Left hindlimb (tissue), 1 donor: ENCODE measurements at places on chromosomes 11 and 22.
A peak's percentile ranks its signal among the peaks of the same experiment; 100 is the strongest.

DNA sequence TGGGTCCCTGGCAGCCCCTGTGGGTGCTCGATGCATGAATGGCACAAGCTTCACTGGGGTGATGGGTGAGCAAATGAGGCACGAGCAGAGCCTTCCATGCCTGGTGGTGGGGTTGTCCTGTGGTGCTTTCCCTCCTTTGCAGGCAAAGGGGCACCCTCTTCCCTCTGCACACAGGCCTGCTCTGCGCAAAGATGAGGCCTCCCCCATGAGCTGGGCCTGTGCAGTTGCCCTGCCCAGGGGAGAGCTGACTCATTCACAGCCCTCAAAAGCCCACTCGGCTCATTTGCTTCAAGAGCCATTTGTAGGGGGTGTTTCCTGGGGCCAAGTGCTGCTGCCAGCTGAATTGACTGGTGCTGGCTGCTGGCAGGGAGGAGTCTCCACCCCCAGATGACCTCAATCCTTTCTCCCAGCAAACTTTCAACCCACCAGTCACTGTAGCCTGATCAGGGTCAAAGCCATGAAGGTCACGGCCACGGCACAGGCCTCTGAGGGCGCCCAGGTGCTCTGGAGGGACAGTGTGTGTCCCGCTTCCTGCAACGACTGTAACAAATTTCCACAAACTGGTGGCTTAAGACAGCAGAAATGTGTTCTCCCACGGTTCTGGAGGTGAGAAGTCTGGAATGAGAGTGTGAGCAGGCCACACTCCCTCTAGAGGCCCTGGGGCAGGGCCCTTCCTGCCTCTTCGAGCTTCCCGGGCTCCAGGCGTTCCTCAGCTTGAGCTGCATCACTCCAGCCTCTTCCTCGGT is 48.8 kb upstream of the ANO1 start:
- DNase-seq: no peak

DNA sequence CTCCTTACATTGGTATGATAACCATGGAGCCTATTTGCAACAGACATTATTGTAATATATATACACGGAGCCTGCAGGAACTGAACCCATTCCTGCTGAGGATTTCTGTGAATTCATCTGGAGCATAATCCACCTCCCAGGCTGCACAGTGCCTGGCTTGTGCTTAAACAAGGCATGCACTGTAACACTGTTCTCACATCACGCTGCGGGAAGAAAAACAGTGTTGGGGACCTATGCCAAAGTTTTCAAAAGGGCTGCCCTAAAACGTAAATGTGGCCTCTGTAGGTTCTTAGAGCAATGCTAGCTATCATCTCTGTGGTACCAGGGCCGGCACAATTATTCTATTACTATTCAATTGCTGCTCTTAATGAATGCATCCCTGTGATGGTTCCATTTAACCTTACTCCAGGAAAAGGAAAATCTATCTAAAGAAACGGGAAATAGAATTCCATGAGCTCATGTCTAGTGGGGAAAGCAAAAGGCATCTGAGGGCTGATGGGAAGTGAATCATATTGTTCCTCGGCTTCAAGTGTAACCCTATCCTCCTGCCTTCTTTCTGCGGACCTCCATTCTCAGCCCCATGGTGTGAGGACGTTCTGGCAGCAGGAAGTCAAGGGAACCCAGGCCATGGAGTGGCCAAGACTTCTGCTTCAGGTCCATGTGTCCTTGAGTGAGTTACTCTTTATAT is 525.5 kb downstream of the SOX6 start:
- peak; percentile 52 for DNase-seq

- no peak for DNase-seq
Observed at GRCh38 chr11:98456308-98456680, 564.5 kb upstream of the CNTN5 start.

GRCh38 chr22:22576244-22576988 is 17.4 kb upstream of the PRAME start:
- DNase-seq: no peak

DNA sequence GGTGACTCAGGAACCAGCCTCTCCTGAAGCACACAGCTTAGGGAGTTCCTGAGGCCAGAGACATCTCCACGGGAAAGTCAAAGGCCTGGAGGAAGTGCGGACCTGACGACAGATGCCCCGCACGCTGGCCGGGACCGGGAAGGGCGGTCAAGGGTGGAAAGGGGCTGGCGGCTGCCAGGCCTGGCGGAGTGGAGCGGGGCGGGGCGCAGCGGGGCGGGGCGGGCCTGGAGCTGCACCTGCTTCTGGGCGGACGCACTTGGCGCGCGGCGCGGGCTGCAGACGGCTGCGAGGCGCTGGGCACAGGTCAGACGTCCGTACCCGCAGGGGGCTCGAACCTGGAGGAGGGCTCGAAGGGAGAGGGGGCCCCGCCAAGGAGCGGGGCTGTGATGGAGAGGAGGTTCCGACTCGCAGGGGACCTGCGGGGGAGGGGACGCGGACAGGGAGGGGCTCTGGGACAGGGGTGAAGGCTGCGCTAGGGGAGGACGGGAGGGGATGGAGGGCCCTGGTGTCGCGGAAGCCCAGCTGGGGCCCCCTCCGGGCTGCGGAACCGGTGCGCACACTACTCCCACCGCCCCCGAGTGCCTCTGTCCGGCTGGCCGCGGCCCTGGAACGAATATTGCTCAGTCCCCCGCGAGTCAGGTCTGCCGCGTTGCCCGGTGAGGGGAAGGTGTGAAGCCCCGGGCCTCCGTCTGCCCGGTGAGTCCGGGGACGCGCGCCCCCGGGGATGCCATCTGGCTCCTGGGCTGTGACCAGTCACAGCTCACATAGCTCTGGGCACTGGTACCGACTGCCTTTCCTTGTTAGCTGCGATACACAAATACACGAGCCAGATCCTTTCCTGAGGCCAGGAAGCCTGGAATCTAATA is at the start of gene TMEM45B:
Gene TMEM45B (plus strand): TSS at position 253 of the 866 bp plus-strand sequence. CDS start 36,635 bp downstream, outside the sequence.
- DNase-seq: peak; percentile 31

- no peak for DNase-seq
Observed at GRCh38 chr11:67167091-67167490, 48.0 kb downstream of the KDM2A start.

DNA sequence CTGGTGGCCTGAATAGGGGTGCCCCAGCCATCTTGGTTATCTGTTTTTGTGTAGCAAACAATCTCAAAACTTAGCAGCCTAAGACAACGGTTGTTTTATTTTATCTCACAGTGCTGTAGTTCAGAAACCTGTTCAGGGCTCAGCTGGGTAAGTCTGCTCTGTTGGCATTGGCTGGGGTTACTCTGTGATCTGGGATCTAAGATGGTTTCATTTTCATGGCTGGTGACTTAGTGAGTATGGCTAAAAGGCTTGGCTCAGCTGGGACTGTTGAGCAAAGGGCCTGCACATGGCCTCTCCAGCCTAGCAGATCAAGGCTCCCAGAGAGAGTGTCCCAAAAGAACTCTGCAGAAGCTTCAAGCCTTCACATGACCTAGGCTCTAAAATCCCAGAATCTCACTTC is 60.8 kb upstream of the POU2AF1 start:
- DNase-seq: no peak

DNA sequence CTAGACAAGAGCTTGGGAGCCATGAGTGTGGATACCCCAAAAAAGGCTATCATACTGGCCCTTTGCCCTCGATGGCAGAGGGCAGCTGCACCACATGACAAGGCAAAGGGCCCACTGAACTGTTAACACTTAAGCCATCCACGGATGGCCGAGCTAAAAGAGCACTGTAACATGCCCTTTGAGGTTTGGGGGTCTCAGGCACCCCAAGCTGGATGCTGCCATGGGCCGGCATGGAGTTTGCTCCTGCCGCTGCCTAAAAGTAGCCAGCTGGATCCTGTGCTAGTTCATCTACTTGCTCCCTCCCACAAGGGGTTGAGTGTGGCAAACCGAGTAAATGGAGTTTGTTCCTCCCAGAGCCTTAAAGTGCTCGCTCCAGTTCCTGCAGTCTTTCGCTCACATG is 383.2 kb upstream of the LRRC4C start:
- DNase-seq: no peak

GRCh38 chr11:37333345-37333744 is 735.3 kb upstream of the RAG2 start:
- no peak for DNase-seq

DNA sequence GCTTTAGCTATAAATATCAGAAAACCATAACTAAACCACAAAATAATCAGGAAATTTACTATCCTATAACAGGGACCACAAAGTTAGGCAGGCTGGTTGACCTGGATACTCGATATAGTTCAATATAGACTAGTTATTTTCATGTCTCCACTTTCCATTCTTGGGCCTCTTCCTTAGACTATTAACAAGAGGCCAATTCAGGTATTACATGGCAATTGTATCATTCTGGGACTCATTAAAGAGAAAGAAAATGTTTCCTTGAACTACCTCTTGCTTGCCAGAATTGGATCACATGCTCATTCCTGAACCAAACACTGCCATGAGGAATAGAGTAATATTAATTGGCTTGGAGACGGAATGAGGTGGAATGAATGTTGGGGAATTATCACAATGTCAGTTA is 76.0 kb downstream of the EIF3M start:
- DNase-seq: no peak

- DNase-seq: no peak
Observed at GRCh38 chr11:70481625-70482528, 83.5 kb downstream of the CTTN start.

- no peak for DNase-seq
Observed at GRCh38 chr22:22953791-22954190, 66.2 kb downstream of the IGLL5 start.

DNA sequence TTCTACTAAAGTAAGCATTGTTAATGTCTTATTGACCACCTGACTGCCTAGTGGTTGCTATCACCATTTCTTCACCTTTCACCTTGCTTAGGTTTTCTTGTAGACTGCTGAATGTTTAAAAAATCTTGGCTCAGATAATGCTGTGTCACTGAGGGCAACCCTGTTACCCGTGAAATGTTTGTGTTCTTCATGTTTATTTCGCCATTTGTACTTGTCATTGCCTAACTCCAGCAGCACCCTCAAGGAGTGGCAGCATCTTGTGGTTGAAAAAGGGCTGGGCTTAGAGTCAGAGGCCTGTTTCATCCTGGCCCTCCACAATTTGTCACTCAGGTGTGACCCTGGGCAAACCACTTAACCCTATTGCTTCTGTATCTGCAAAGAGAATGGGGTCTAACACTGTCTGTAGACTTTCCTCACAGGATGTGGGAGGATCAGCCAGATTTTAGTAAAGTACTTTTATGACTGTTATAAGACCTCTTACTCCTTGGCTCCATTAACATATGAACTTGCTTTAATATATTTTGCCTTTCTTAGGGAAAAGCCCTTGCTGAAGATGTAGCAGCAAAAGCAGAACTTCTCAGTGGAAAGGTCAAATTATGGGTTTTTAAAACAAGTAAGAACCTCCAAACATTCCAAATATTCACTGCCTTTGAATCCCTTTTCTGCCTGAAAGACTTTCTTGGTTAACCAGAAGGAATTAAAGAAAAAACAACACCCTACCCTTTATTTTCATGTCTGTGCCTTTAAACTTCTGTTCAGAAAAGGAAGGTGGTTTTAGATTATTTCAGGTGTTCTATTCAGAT is 154.5 kb upstream of the C11orf87 start:
- no peak for DNase-seq

GRCh38 chr11:69524991-69525411 is 43.5 kb downstream of the LINC01488 start:
- peak; percentile 24 for DNase-seq
